ENCODE measurements at places on chromosomes 11 and 22.

- no peak for DNase-seq
Observed at GRCh38 chr11:68582416-68583040, 101.8 kb upstream of the GAL start.

- no peak for DNase-seq
Observed at GRCh38 chr22:30216710-30217109, 29.8 kb downstream of the LIF start.

- DNase-seq: no peak
Observed at GRCh38 chr11:26579683-26580082, 7.6 kb upstream of the MUC15 start.

DNA sequence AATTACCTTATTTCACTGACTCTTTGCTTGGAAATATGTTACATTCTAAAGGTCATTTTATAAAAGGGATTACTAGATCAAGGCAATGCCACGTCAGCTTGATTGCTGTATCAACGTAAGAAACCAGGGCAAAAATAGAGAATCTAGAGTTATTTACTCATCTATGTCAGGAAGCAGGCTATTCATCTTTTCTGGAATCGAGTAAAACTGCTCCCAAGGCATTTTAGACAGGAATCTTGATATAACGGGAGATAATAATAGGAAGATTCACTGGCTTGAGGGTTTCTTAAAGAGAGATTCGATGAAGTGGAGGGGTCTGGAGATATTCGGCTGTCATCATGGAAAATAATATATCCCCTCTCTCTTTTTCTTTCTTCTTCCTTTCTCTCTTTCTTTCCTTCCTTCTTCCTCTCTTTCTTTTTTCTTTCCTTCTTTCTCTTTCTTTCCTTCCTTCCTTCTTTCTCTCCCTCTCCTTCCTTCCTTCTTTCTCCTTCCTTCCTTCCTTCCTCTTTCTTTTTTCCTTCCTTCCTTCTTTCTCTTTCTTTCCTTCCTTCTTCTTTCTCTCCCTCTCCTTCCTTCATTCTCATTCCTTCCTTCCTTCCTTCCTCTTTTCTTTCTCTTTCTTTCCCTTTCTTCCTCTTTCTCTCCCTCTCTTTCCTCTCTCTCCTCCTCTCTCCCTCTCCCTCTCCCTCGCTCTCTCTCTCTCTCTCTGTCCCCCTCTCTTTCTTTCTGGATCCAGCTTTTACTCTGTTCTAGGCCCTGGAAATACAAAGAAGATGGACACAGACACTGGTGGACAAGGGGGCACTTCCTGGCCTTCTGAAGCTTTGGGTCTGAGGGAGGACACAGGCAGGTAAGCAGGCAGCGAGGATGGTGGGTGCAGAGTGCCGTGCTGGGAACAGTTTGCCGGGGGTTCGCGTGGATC is 18.1 kb upstream of the RASD2 start:
- no peak for DNase-seq

DNA sequence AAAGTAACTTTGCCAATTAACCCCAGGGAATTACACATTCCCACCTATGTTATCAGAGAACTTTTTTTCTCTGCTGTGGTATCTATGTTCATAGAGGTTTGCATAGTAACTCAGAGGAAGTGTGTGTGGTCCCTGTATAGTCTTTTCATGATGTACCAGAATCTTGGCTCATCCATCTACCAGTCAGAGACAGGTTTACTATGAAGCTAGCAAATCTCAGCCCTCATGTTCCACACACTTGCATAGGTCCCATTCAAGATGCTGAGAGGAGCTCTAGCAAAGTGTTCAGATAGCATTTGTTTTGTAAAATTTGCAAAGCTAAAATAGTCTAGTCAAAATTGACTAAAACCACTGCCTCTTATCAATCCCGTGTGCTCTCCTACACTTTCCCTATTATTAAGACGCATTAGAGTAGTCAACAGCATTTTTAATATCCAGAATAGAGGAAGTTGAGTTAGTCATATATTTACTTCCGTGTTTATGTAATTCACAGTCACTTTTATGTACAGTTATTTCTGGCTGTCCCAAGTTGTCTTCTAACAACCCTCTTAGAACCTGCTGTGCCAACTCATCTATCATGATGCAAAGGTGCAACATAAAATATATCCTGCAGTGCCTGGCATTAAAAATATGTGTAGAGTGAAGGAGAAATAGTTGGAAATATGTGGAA is 184.2 kb downstream of the FAM76B start:
- no peak for DNase-seq

DNA sequence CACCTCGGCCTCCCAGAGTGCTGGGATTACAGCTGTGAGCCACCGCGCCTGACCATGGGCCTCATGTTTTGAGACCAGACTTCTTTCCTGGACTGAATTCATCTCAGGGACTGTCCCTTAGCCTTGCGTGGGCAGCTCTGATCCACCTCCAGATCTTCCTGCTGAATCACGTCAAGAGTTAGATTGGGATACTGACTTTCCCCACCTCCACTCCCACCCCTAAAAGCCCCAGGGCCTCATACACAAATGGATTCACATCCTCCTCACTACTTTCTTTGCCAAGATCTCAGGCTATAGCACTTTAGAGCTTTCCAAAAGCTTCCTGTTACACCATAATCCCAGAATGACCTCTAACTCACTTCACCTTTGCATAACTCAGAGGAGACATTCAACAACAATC is 12.1 kb downstream of the CCDC87 start:
- DNase-seq: no peak

- DNase-seq: no peak
Observed at GRCh38 chr11:18608376-18608775, 8.8 kb downstream of the MISFA start.

GRCh38 chr11:60145677-60146076 is 37.2 kb downstream of the MS4A6A start:
- DNase-seq: no peak
